ENCODE measurements at places on chromosomes 16 and 17.

GRCh38 chr16:88508868-88509748 is 56.0 kb downstream of the ZFPM1 start:
- no peak for DNase-seq

- no peak for DNase-seq
These were observed 16.4 kb downstream of the CCL11 start for GRCh38 chr17:34301986-34302385.

DNA sequence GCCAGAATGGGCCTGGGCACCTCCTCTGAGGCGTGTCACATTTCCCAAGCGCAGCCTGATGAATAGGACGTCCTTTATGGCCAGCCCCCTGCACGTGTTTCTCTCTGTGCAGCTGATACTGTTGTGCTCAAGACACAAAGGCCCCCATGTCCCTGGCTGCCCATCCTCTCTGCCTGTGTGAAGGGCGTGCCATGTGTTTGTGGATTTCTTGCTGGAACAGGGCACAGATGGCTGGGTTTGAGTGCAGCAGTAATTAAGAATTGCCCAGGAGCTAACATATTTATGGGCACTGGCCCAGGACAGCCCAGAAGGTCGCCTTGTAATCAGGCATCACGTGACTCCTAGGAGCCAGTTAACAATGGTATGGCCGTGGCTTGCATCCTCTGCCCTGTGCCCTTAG is 181.1 kb downstream of the CCDC182 start:
- no peak for DNase-seq

GRCh38 chr16:27489906-27490305 is 59.8 kb downstream of the GTF3C1 start:
- no peak for DNase-seq

- DNase-seq: no peak
These were observed 1.2 kb downstream of the SNX20 start for GRCh38 chr16:50679676-50680555.

- no peak for DNase-seq
These were observed 2074.3 kb downstream of the TP53TG3F start for GRCh38 chr16:35533683-35534082.

- no peak for DNase-seq
These were observed 33.2 kb downstream of the USP32 start for GRCh38 chr17:60358606-60359225.

- DNase-seq: no peak
These were observed 210.1 kb upstream of the HS3ST4 start for GRCh38 chr16:25481636-25482035.

- DNase-seq: no peak
These were observed 26.9 kb downstream of the GPT2 start for GRCh38 chr16:46911038-46911437.

DNA sequence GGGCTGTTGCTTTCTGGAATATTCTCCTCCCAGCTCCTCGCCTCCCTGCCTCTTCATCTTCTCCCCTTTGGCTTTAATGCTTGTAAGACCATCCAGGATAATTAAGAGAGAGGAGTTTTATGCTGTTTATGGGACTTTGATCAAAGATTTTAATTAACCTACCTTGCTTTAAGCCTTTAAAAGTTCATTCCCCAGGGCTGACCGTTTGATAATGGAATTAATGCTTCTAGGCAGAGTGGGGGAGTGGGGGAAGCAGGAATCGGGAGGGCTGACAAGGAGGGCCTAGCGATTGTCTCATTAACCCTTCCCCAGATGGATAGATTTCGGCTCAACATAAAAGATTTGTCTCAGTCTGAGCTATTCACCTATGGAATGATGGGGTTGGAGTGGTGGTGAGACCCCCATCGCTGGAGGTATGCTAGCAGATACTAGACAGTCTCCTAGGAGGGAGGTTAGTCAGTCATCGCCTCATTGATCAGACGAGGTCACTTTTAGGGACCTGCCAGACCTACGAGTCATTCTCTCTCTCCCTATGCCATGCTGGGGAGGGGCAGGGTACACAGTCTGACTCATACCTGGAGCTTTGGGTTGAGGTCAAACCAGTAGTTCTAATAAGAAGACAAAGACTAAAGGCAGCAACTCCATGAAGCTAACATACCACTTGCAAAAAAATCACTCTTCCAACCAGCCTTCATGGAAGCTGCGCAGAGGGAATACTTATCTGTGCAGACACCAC is 236.6 kb upstream of the NLRP1 start:
- no peak for DNase-seq

DNA sequence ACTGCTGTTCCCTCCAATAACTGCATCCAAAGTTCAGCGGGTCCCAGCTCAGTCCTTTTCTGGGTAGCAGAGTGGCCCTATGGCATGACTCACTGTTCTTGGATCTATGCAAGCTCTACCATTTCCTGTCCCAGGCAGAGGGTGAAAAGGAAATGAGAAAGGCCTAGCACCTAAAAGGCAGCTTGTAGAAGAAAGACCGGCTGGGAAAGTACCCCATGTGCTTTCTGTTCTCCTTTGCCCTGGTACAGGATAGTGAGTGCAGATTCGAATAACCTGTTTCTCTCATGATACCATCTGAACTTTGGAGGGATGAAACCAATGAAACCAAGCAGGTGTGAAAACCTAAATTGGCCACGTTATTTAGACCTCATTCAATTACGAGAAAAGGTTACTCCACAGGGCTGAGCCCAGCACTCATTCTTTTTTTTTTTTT is 12.7 kb upstream of the HASPIN start:
- peak; percentile 42 for DNase-seq

DNA sequence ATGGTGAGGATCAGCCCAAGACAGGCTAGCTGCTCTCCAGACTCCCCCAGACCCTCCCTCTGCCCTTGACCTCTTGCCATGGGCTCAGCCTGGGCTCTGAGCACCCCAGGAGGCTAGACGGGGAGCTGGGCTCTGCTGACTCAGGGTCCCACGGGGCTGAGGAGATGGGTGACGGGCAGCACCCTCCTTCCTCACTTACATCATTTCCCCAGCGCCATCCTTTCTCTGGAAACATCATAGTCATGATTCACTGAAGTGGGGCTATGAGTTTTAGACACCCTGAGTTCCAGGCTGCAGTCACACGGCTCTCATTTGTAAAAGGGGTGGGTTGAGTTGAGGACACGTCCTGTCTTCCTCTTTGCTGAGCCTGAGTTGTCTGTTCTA is 3.0 kb upstream of the ITGAX start:
- no peak for DNase-seq

DNA sequence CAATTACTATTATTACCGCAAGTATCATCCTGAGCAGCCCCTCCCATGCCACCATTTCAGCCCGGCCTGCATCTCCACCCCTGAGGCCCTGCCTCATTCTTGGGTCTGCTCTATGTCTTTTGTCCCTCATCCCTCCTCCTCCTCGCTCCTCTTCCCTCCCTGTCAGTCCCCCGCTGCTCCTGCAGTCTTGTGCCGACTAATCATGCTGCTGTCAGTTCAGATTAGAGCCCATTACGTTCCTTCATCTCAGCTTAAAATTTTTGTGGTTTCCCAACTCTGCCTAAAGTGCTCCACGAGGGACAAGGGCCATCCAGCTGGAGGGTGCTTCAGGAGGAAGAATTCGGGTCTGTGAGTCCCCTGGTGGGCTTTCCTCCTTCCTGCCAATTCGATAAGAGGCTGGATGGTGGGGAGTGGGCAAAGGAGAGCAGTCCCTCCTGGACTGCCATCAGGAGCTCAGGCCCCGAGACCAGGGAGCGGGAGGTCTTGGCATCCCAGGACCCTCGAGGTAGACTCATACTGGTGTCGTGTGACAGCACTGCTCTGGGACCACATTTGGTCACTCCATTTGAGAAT is 32.9 kb upstream of the GOSR2 start:
- no peak for DNase-seq

DNA sequence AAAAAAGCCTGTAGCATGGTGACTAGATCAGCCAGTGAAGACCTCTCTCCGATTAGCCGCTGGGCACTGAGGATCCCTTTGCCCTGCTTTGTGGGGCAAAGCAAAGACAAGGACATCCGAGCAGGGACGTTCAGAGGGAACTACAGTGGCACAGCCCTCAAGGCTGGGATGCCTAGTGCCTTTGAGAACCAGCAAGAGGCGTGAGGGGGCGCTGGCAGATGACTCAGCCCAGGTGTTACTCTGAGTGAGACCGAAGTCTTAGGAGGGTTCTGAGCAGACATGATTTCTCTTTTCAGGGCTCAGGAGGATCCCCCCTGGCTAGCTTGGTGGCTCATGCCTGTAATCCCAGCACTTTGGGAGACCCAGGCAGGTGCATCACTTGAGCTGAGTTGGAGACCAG is 178.6 kb downstream of the CPPED1 start:
- no peak for DNase-seq

DNA sequence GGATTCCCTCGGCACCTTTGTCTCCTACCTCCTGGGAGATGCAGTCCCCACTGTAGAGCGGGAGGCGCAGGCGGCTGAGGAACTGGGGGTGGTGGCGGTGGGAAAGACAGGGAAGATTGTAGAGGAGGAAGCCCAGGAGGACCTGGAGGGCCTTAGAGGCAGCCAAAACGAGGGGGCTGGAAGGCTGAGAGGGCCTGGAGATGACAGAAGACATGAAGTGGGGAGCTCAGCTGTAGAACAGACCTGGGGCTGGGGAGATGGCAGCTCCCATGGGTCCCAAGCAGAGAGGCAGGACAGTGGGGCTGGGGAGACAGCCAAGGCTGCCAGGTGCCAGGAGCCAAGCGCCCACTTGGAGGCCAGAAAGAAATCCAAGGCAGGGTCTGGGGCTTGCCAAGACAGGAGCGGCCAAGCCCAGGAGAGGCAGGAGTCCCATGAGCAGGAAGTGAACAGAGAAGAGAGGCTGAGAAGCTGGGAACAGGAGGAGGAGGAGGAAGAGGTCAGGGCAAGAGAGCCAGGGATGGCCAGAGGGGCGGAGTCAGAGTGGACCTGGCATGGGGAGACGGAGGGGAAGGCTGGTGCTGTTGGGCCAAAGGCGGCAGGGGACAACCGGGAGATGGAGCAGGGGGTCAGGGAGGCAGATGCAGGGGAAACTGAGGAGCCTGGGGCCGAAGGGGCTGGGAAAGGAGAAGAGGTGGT is 803 bp downstream of the APOBR start:
- peak; percentile 32 for DNase-seq

- no peak for DNase-seq
These were observed 188.6 kb downstream of the ENGASE start for GRCh38 chr17:79263191-79263590.

GRCh38 chr16:72764015-72764654 is 283.8 kb downstream of the ZFHX3 start:
- no peak for DNase-seq

DNA sequence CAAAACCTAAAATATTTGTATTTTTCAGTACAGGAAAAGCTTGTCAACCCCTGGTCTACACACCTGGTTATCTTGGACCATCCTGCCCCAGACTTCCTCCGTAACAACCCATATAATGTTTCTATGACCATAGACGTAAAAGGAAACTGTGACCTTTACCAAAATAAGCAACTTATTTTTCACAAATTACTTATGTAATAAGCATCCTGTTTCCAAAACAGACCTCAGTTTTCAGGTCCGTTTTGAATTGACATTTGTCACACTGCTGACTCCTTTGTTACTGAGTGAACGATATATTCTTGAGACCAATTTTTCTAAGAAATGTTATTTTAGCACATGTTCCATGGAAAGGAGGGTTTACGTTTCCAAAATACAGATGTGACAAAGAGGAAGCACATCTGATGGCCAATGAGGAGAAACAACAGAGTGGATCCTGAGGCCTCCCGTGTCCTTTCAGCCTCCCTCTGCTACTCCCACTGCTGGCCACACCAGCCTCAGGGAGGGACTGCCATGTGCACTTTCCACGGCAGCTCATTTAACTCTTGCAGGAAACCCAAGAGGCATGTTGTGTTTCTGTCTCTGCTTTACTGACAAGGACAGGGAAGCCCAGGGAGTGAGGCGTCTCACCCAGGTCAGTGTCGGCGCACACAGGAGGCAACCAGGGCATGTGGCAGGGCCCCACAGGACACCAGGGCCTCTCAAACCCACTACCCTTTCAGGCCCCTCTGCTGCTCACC is 20.1 kb upstream of the ALDH3A1 start:
- no peak for DNase-seq

- no peak for DNase-seq
These were observed 113.8 kb downstream of the SOCS1 start for GRCh38 chr16:11142261-11142630.

- no peak for DNase-seq
These were observed 8.5 kb downstream of the ADGRG3 start for GRCh38 chr16:57676553-57677085.

- DNase-seq: no peak
These were observed 71.8 kb downstream of the SRCIN1 start for GRCh38 chr17:38533866-38534497.

GRCh38 chr17:30450125-30451027 is 26.8 kb upstream of the GOSR1 start:
- DNase-seq: no peak

DNA sequence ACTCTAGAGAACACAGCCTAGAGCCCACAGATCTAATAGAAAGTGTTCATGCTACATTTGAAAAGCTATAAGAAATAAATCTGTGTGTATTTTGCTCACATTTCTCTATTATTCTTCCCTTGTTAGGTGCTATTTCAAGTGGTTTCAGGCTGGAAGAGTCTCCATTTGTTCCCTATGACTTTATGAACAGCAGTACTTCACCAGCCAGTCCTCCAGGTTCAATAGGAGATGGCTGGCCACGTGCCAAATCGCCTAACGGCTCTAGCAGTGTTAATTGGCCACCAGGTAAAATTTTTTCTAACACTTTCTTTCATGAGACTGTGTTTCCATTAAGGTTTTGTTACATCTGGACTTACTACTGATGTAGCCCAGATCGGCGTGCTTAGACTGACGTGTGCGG is 30.7 kb upstream of the SLC5A11 start:
- DNase-seq: no peak

DNA sequence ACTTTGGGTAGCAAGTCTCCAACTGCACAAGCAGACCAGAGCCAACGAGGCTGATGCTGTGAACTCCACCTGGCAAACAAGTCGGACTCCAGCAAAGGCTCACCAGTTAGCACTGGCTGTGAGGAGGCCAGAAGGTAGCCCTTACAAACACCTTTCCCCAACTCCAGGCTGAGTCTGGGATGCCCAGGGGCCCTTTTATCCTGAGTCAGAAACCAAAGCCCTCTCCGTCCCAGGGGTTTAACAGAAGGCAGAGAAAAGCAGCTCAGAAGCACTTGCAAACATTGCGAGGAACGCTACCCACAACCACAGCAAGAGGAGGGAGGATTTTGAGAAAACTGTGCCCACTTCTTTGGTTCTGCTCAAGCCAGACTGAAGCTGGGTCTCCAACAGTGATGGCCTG is 25.0 kb downstream of the CUEDC1 start:
- no peak for DNase-seq
